Muscle of back (tissue), 13 donors: ENCODE measurements at places on chromosomes 6 and 20.

DNA sequence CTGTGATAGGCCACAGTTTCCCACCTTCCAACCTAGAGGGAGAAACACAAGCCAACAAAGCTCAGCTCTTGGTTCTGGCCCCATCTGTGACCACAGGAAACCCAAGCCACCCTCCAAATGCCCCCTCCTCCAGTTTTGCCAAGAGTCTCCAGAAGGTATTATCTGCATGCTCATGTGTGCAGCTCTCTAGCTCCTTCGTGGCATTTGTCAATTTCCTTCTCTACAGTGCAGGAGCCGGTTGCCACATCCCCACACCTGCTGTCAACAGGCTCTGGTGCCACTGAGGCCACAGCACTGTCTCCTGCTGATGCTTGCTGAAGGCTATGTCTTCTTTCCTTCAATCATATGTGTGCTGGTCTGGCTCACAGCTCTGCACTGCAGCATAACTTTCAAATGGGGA is 177.2 kb downstream of the CLIC5 start:
- DNase-seq, result no peak

DNA sequence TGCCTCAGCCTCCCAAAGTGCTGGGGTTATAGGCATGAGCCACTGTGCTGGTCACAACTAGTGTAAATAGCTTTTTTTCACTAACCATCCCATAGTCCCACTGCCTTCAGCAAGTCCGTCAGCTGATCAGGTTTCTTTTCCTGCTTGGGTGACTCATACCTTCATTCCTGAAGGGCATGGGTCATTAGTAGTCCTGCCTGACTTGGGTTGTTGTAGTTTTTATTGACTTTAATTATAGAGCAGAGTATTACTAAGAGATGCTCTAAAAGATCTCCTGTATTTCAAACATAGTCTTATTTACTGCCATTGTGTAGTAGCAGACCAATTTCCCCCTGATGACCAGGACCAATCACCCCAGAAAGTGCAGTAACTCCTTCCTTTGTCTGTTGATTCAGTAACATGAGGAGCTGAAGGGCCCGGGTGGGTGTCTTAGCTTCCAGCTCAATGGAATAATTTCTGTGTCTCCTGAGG is 25.8 kb downstream of the HLA-C start:
- DNase-seq, result no peak

DNA sequence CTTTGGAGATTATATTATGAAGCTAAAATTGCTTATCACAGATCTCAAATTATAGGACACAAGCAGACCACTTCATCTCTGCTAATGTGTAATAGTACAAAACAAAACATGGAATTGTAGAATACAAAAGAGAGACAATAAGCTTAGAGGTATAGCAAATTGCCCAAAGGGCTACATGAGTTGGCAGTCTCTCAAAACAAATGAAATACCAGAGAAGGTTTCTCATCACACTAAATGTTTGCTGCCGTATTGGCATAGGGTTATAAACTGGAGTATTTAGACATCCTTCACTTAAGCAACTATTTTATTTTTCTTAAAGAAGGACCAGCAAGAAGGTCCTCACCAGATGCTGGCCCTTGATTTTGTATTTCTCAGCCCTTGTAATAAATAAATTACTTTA is 5.9 kb upstream of the EYA4 start:
- no peak for DNase-seq

GRCh38 chr20:59938221-59938620 is 1.9 kb downstream of the PPP1R3D start:
- DNase-seq, result peak; percentile 33

GRCh38 chr20:59421089-59421488 is 120.7 kb downstream of the EDN3 start:
- no peak for DNase-seq

- DNase-seq, result no peak
Observed at GRCh38 chr6:7621761-7622160, 31.8 kb downstream of the SNRNP48 start.

DNA sequence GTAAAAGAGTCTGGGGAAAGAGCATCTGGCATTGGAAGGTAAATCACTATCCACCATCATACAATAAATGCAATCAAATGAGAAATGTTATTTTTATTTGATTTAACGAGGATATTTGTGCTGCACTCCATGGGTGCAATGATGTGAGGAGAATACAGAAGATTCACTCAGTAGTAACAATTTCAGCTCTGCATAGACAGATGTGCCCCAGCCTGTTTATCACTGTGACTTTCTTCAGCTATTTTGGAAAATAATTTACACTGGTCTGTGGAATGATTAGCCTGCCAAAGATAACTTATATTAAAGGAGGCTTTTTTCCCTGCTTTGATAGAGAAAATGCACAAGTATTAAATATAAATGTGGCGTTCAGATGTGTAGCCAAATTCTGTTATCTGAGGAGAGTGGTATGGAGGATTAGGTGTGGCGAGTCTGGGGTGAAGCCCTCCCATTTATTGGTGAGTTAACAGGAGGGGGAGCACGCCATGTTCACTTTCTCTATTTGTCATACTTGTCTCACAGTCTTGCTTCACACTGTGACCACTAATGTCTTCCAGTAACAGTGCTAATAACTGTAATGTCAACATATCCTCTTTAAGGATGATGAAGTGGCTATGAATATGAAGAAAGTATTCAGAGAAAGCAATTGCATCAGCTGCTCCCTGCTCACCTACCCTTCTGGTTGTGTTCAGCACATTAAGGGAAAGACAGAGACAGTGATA is 645.6 kb downstream of the MMUT start:
- no peak for DNase-seq

GRCh38 chr6:123925842-123926399 is 122.3 kb downstream of the NKAIN2 start:
- no peak for DNase-seq

DNA sequence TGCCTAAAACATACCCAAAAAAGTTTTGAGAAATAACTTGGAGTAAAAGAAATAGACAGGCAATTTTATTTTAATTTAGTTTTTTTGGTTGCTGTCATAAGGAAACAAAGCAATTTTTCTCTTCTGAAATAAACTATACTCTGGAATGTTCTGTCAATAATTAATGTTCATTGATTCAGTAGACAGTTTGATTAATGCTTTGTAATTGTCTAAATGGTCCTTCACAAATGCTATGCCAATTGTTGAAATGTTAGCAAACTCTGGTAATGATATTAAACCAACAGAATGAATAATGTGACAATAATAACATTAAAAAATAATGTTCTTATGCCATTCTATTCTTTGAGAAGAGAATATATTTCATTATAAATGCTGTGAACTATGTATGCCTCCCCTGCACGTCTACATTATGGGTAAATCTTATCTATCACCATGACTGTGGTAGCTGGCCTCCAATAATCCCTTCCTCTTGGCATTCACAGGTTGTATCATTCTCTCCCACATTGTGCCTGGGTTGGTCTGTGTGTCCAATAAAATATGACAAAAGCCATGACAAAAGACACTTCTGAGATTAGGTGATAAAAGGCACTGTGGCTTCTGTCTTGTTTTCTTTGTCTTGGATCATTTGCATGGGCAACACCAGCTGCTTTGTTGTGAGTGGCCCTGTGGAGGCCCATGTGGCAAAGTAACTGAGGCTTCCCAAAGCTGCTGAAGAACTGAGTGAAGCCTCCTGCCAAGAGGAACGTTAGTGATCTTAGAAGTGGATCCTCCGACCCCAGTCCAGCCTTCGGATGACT is 25.1 kb downstream of the IL20RA start:
- DNase-seq, result no peak

DNA sequence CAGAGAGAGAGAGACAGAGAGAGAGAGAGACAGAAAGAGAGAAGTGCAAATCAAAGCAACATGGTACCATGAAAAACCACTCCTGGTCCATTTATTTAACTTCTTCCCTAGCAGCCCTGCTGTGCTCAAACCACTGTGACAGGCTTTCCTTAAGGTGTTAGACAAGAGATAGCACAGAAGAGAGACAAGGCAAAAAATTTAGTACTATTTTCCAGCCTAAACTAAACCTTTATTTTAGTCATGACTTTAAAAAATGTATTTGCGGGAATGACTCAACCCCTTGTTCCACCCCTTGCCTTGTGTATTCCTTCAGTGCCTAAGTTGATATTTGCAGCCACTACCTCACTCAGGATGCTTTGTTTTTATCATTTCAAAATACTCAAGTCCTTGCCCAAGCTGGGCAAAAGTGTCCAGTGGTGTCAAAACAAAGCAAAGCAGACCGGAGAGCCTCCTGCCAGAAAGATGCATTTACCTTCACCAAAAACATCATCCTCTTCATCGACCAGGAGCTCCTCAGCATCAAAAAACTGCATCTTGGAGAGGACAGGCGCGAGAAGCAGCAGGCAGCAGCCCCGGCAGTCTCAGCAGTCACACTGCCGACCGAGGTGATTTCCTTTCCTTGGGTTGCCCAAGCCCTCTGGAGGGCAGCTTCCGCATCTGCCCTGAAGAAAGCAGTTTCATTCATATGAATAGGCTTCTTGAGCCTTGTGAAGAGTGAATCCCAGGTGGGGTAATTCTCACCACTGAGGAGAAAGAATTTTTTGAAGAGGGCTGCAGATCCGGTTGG is at the start of gene RIPOR2:
Gene RIPOR2, minus strand, starts transcription at position 595 of the 787 bp plus-strand sequence. Its CDS starts 62 bp downstream, at position 533.
- peak; percentile 29 for DNase-seq

- DNase-seq, result no peak
Observed at GRCh38 chr6:6858533-6858982, 249.2 kb upstream of the RREB1 start.

- no peak for DNase-seq
Observed at GRCh38 chr6:43937236-43938177, 167.5 kb downstream of the VEGFA start.

DNA sequence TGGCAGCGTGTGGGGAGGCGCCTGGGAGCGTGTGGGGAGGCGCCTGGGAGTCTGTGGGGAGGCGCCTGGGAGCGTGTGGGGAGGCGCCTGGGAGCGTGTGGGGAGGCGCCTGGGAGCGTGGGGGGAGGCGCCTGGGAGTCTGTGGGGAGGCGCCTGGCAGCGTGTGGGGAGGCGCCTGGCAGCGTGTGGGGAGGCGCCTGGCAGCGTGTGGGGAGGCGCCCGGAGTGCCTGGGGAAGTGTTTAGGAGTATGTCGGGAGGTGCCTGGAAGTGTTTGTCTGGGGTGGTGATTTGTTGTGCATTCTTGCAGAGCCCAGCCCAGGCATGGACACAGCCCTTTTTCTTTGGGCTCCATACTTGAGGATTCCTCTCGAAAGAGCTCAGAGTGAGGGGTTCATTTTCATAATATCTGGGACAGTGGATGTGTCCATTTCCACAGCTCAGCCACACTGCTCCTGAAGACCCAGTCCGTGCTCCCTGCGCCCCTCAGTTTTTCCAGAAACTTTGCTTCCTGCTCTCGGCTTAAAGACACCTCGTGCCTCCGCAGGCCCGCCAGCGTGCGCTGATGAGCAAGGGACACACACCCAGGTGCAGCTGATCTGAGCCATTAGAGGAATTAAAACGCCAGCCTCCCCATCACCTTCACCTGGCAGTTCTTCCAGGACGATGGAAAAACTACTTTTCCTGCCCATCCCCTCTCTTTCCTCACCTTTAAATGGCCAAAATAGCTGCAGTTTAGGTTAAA is 172.2 kb upstream of the THBS2 start:
- no peak for DNase-seq

DNA sequence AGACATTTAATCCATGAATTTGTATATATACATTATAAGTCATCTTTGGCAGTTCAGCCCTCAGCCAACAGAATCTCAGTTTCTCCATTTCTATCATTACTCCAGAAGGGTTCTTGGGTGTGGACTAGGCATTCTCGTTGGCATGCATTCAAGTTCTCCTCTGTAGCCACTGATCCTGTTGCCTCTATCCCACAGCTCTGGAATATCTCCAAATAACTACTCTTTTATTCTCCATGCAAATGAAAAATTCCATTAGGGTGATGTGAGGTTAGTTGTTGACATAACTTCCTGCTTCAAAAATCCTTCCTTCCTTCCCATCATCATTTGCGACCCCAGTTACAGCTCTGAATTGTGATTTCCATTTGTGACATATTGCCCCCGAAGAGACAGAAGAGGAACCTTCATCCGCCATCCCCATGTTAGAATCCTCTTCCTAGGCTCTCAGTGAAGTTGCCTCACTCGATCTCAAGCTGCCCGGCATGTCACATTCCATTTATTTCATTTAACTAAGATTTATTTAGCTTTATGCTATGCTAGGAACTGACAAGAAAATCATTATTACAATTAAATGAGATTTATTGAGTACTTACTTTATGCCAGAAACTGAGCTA is 93.7 kb upstream of the EDN1 start:
- no peak for DNase-seq

GRCh38 chr6:12033770-12034169 is 21.7 kb downstream of the HIVEP1 start:
- no peak for DNase-seq

DNA sequence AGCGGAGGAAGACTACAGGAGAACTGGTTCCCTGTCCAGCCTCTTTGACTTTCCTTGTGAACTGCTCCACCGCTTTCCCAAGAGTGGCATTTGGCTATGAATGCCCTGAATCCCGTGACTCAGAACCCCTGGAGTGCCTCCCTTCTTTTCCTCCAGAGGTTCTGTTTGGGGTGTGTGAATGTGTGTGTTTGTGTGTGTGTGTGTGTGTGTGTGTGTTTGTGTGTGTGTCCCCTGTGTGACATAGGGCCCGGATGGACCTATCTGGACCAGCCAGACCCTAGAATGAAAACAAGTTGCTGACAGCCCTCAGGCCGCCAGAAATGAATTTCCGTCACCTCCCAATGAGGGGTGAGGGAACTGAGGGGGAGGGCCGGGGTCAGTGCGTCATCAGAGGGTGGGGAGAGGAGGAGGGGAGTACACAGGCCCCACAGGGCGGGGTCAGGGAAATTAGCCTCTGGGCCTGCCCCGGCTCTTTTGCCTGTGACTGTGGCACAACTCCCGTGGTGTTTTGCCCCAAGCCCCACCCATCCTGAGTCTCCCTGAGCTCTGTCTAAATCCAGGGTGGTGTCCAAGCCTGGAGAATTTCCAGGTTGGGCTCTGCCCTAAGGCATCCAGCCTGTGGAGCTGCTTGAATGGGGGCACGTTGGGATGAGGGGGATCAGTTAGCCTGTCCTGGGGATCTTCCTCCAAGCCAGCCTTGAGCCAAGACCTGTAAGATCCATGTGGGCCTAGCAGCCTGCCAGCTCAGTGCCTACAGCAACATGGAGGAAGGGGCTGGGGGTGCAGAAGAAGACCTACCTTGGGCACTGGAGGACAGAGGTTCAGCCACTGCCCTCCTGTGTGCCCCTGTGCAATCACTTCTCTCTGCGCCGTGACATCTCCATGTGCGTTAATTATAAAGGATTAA is 15.2 kb upstream of the MRPS18A start:
- peak; percentile 87 for DNase-seq

DNA sequence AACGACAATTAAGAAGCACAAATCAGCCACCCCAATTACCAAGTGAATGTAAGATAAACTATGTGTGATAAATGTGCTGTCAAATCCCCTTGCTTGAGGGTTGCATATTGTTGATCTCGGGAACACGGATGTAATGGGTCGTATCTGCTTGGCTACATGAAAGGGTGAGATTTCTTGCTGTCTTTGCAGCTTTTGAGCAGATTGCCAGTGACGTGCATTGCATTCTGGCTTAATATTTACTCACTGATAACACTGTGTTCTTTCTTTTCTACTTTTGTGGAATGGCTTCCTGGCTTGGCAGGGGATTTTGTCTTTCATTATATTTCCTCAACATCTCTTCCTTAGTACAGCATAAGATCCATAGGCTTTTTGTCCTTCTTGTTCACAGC is 10.5 kb upstream of the FAM210B start:
- no peak for DNase-seq
